ENCODE measurements at places on chromosomes 7 and 10.

DNA sequence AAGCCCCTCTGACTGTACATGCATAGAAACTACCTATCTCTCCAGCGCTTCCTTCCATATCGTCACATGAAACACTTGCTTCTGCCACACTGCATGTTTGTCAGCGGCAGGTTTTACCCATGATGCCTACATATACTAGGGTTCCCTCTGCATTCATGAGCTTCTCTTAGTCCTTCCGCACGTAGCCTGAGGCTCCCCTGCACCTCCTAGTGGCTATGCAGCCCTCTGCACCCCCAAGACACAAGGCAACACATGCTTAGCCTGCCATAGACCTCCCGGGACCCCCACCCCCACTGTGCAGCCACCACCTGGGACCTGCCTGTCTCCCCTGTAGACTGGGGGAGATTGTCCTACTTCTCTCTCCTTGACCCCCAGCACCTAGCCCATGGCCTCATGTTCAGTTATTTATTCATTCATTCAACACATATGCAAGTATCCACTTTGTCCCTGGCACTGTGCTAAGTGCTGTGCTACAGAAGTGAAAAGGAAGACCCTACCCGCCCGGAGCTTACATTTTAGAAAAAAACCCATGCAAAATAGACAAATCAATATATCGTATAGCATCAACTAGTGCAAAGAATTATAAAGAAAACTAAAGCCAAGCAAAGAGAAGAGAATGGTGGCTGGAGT lies 23.5 kb downstream of the TMEM273 start:
- peak; percentile 28 for DNase-seq

DNA sequence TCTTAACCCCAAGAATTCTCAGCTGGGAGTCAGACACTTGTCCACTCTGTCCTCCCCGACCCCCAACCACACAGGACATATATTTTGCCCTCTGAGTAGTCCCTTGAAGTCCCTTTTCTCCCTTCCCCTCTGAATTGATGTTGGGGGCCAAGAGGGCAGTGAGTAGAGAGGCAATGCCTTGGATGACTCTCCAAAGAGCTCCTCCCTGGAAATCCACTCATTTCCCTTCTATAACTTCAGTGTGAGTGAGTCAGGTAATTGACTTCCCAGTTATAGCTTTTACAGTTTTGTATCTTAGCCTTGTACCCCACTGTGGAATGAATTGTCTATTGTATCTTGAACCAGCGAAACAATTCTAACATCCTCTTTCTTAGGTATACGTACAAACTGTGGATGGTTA lies 9.2 kb upstream of the ODAD2 start:
- no peak for DNase-seq

GRCh38 chr10:100184840-100185239 lies 989 bp downstream of the ERLIN1 start:
- peak; percentile 28 for DNase-seq

DNA sequence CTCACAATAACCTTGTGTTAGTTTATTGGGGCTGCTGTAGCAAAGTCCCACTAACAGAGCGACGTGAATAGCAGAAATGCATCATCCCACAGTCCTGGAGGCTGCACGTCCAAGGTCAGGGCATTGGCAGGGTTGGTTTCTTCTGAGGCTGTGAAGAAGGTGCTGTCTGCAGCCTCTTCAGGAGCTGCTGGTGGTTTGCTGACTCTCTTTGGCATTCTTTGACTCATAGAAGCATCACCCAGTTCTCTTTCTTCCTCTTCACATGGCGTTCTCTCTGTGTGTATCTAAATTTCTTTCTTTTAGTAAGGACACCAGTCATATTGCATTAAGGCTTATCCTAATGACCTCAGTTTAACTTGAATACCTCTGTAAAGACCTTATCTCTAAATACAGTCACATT lies 428.4 kb upstream of the KLF6 start:
- DNase-seq, result no peak

GRCh38 chr7:39969431-39969830 lies 19.4 kb downstream of the CDK13 start:
- no peak for DNase-seq

DNA sequence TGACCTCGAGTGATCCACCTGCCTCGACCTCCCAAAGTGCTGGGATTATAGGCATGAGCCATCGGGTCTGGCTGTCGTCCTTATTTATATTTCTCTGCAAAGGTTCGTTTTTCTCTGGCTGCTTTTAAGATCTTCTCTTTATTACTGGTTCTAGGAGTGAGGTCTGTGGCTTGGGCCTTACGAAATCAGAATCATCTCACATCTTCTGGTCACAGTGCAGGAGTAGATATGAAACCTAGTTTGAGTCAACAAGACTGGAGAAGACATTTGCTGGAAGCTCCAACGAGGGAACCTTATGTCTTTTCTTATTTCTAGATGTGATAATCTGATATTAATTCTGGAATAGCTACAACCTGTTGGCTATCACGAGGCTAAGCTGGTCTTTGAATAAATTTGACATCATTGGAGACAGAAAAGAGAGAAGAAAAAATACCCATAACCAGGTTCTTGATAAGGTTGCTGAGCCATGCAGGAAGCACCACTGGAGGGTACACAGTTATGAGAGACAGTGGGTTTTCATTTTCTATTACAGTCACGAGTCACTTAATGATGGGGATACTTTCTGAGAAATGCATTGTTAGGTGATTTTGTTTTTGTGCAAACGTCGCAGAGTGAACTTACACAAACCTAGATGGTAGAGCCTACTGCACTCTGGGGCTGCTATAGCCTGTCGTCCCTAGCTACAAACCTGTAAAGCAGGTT lies 25.6 kb upstream of the IL15RA start:
- no peak for DNase-seq

GRCh38 chr10:127196282-127197153 lies at the start of gene INSYN2A:
INSYN2A (minus strand) TSS chr10:127196591; CDS start chr10:127176395, 20,196 bp downstream.
- no peak for DNase-seq
